ENCODE measurements at places on chromosomes 12 and 14.

- DNase-seq: no peak
Measured at GRCh38 chr12:78241446-78241845, 410.8 kb downstream of the NAV3 start.

- no peak for DNase-seq
Measured at GRCh38 chr12:16072678-16073077, 161.5 kb downstream of the DERA start.

DNA sequence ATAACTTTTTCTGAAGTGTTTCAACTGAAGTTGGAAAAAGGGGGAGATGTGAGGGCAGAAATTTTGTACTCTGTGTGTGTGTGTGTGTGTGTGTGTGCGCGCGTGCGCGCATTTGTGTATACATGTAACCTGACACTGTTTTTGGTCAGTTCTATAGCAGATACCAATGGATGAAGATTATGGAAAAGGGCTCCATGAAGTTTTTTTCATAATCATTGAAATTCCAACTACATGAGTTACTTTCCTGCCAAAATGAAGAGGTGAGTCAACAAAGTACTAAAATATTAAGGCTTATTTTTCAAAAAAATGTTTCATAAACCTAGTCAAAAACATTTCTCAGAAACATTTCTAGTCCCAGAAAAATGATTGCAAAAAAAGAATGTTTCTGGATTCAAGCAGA, 25.7 kb upstream of the CERS5 start:
- no peak for DNase-seq

DNA sequence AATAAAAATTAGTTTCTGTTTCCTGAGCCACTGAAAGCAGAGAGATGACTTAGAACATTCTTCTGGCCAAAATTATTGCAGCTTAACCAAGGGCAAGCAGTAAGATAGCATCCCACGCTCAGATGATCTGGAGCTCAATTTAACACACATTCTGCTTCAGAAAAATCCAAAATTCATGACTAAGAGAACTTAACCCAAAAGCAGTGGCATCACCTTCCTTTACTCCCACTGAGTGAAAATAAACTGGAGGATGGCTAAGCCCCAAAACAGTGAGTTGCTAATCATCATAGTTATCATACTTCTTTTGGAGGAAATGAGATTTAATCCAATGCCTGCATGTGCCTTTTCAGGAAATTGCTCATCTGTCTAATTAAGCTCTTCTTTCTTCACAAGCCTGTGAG, 195.4 kb downstream of the DUSP6 start:
- DNase-seq: no peak

- no peak for DNase-seq
Measured at GRCh38 chr12:28096649-28097048, 93.6 kb upstream of the CCDC91 start.

DNA sequence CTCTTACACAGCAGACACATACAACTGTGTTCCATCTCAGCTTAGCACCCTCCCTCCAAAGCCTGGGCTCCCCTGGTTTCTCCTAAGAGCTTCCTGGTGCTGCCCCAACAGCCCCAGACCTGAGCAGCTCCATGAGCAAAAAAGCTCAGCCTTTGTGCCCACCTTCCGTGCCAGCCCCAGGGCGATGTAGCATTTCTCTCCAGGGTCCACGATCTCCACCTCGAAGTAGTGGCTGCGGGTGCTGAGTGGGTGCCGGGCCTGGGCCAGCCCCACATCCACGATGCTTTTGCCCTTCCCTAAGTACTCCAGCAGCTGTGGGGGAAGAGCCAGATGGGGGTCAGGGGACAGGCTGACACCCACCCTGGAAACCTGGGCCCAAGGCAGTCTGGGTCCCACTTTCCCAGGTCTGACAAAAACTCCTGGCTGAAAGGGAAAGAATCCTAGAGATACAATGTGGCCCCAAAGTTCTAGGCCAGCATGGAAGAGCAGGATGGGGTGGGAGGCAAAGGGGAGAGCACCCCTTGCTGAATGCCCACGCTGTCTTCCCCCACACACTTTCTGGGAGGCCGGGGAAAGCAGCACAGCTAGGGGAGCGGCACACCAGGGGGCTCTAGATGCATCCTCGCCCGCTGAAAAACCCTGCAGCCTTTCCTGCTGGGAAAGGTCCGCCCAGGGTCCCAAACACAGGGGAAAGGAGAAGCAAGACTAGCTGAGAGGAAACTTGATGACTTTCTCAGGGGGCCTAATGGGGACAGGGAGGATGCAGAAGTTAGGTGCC, 11.0 kb downstream of the SPRYD3 start:
- DNase-seq: peak; percentile 38

DNA sequence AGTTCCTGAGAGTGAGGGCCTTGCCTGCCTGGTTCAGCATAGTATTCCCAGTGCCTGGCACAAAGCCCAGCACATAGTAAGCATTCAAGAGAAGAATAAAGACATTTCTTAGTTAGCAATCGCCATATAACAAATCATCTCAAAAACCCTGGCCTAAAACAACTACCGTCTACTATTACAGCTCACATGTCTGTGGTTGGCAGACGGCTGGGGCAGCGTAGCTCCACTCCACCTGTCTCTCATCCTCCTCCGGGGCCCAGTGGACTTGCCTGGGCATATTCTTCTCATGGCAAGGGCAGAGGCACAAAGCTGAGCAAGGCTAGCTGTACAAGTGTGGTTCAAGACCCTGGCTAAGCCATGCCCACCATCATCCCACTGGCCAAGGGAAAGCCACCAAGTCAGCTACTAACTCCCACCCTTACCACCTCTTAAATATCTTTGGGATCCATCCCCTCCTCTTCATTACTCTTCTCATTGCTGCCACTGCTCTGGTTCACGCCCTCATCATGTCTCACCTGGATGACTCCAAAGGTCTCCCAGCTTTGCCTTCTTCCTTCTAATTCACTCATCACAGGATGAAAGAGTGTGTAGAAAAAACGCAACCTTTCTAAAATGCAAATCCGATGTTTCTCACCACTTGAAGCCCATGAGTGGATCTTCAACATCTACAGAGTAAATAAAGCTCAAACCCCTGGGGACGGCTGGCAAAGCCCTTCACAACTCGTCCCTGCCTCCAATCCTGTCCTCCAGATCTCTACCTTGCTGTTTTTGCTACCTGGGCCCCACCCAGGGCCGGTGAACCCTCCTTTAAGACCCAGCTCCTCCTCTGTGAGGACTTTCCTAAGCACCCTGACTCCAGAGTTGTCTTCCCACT, 10.4 kb downstream of the TMEM229B start:
- DNase-seq: no peak

GRCh38 chr12:75587340-75588106, 76.1 kb upstream of the KRR1 start:
- no peak for DNase-seq

GRCh38 chr12:25768151-25768550, 190.3 kb upstream of the RASSF8 start:
- no peak for DNase-seq

DNA sequence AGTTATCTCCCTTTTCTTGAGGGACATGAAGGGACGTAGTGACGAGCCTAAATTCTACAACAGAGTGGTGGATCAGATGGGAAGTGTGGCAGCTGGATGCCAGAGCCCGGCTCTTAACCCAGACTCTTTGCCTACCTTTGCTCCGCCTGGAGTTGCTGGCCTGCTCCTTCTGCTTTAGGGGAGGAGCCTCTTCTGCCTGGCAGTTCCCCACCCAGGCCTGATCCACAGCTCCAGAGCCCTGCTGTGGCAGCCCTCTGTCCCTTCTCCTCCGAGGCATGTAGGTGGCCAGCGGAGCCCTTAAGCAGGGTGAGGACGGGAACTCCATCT, 2.3 kb upstream of the PRPH start:
- DNase-seq: no peak

DNA sequence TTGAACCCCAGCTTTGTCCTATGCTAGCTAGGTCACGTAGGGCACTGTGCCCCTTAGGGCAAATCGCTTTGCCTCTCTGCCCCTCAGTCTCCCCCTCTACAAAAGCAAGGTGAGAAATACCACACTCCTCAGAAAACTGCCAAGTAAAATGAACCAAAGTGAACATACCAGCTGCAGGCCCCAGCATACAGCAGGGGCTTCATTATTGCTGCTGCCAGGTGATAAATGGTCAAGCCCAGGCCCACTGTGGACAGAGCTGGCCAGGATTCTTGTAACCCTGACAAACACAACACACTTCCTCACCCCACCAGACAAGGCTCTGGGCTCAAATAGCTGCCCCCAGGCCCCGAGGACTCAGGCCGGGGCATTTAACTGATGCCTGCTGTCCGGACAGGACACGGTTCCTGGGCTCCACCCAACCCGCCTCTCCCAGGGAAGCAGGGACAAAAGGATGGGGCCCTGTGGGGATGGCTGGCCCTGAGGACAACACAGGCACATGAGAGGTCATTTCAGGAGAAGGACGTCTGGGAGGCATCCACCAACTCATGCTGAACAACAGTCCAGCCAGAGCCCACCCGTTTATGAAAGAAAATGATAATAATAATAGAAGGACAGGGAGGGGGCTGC, 36.7 kb downstream of the NCOR2 start:
- no peak for DNase-seq

DNA sequence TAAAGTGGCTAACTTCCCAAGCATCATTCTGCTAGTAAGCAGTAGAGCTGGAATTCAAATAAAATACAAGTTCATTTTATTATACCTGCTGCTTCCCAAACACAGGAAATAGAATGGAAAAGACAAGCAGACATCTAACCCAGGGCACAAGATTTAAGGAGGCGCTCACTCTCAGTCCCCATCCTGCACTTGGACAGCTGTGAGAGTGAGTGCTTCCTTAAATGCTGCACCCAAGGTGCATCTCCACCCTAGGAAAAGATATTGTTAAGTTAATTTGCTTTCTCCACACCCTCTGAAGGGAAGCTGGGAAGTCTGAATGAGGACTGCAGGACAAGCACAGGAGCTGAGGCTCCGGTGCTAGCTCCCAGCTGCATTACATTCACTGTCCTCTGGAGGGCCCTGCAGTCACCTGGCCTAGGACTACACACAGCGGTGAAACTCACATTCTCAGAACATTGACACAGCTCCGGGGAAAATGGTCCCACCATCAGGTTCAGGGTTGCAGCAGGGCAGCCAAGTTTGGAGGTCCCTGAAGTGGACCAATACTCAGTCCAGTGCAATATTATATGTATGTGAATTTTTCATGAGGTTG, 14.2 kb downstream of the HEBP1 start:
- DNase-seq: no peak

- no peak for DNase-seq
Measured at GRCh38 chr12:83538361-83538965, 851.8 kb downstream of the TMTC2 start.

- no peak for DNase-seq
Measured at GRCh38 chr12:115335594-115335993, 651.6 kb upstream of the TBX3 start.

GRCh38 chr12:45669792-45670191, 59.7 kb upstream of the ARID2 start:
- no peak for DNase-seq

DNA sequence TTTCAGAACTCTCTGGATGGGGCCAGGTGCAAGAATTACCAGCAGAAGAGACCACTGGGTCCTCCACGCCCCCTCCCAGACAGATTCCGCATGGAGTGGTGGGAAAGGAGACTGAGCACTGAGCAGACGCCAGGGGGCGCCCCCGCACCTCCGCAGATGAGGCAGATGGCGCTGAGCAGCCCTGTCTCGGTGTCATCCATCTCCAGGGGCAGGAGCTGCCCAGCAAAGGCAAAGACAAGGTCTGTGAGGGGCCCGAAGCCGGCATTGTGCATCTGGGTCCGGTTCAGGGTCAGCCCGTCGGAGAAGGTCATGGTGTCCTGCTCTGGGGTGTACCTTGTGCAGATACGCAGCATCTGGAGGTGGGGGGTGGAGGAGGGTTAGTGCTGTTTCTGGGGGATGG, 6.3 kb upstream of the ITGB7 start:
- peak; percentile 93 for DNase-seq

DNA sequence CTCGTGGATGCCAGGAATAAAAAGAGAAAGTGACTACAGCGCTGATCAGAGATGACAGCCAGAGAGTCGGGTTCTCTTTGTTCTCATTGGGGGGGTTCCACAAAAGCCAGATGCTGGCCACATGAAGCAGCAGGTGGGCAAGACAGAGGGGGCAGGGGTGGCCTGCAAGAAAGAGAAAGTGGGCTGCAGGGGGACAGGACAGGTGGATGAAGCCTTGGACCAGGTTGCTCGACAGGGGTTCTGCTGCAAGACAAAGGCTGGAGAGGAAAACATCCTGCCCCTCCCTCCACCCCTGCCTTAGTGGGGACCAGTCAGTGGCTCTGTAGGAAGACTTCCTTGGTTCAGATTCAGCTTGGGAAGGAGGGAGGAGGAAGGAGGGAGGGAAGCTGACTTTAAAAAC, 126.2 kb downstream of the KSR2 start:
- DNase-seq: no peak

DNA sequence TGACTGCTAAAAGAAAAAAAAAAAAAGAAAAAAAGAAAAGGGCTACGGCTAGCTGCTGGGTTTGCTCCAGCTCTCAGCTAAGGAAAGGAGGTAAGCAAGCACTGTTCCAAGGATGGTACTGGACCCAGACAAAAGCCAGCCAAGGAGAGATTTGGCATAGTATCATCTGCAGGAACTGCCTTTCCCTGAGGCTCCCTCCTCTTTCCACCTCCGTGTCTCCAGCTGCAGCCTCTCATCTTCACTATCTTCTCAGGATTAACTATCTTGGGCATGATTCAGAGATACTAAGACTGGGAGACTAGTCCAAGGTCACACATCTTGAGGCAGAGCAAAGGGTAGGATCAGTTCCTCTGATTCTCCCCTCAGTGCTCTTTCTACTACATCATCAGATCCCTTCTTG, 6.0 kb downstream of the KITLG start:
- no peak for DNase-seq

GRCh38 chr12:94180558-94181296, 32.4 kb downstream of the PLXNC1 start:
- no peak for DNase-seq

- no peak for DNase-seq
Measured at GRCh38 chr12:9273276-9273675, 65.1 kb upstream of the PZP start.

GRCh38 chr14:92902726-92903125, 20.2 kb upstream of the CHGA start:
- DNase-seq: no peak

GRCh38 chr12:89765959-89766824, 57.6 kb upstream of the ATP2B1 start:
- no peak for DNase-seq

- DNase-seq: no peak
Measured at GRCh38 chr12:26918321-26919215, 19.2 kb downstream of the INTS13 start.

GRCh38 chr12:4164559-4165558, 108.7 kb upstream of the CCND2 start:
- DNase-seq: peak; percentile 85

DNA sequence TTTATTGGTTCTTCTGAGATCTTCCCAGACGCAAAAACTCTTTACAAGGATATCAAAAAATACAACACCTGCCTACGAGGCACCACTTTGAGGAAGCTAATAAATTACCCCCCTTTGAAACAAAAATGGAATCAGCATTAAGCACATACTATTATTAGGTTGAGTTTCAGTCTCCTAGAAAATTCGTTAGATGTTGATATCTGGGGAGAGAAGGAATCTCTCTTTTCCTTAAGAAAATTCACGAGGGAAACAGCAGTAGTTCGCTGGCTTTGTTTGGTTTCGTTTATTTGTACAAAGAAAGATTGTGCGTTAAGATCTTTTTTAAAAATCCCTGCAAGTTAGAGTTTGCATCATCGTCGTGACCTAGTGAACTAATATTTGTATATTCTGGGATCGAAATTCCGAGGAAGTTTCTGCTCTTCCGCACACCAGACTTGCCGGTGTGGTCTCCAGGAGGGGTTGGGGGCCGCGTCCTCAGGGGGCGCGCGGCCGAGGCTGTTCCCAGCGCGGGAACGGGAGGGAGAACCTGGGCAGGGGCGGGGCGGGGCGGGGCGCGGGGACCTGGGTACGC, 12.1 kb downstream of the NKX2-1 start:
- DNase-seq: no peak

- peak; percentile 33 for DNase-seq
Measured at GRCh38 chr12:1848745-1849144, 28.4 kb downstream of the LRTM2 start.
